Psoas muscle (tissue), 8 donors: ENCODE measurements at places on chromosomes 7 and 10.

DNA sequence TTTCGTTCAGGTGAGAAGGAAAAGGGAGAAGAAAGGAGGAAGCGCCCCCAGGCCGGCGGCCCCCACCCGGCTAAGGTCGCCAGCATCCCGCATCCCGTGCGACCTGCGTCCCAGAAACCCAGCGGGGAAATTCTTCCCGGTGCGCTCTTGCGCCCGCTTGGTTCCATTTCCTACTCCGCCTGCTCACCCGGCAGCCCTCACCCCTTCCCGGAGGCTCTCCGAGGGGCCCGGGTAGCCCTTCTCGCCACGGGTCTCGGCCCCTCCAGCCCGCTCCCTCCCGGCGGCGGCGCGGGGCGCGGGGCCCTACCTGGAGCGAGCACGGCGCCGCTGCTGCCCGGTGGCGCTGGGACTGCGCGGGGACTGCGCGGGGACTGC is at the start of gene PRKCQ:
Gene PRKCQ (minus strand): TSS at position 373 of the 375 bp plus-strand sequence. CDS start 65,141 bp downstream, outside the sequence.
- DNase-seq: no peak

DNA sequence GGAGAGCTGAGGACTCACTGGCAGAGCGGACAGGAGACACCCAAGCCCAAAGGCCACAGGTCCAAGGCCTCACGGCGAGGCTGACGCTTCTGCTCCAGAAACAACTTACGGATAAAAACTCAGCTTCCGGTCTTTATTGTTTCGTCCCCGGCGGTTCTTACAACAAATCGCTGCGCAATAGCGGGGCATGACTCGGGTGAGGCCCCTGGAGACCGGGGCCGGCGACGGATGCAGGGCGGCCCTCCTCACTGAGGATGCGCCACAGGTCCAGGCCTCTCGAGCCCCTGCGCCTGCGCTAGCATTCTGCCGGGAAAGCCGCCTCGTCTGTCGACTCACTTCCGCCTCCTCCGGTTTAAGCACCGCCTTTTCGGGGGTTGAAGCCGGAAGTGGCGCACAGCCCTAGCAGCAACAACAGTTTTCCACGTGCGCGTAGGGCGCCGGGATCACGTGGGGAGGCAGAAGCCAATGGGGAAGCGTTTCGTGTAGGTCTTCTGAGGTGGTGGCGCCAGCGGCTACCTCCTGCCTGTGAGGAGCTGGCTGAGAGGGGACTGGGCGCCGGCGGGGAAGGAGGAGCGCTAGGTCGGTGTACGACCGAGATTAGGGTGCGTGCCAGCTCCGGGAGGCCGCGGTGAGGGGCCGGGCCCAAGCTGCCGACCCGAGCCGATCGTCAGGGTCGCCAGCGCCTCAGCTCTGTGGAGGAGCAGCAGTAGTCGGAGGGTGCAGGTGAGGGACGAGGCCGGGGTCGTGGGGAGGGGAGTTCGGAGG is at the start of the genes DNAJB9 and THAP5:
Gene DNAJB9 (plus strand): TSS at position 494 of the 765 bp plus-strand sequence. CDS start 1,853 bp downstream, outside the sequence.
Gene THAP5 (minus strand): TSS at position 326 of the 765 bp plus-strand sequence. CDS start 137 bp downstream, at position 189.
- DNase-seq: peak; percentile 99

DNA sequence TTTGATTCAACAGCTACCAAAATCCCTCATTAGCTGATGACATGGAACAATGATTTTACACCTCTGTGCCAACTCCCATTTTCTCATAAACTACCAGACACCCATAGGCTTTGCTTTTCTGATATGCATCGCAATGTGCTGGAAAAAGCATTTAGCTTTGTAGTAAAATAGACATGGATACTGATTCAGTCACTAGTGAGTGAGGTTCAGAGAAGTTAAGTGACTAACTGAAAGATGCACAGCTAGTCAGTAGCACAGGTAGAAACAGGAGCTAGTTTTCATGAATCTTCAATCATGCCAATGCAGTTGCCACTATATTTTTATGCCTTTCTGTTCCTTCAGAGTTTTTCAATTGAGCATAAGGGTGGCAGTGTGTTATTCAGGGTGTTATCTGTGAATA is 38.7 kb downstream of the PRKG1 start:
- no peak for DNase-seq

DNA sequence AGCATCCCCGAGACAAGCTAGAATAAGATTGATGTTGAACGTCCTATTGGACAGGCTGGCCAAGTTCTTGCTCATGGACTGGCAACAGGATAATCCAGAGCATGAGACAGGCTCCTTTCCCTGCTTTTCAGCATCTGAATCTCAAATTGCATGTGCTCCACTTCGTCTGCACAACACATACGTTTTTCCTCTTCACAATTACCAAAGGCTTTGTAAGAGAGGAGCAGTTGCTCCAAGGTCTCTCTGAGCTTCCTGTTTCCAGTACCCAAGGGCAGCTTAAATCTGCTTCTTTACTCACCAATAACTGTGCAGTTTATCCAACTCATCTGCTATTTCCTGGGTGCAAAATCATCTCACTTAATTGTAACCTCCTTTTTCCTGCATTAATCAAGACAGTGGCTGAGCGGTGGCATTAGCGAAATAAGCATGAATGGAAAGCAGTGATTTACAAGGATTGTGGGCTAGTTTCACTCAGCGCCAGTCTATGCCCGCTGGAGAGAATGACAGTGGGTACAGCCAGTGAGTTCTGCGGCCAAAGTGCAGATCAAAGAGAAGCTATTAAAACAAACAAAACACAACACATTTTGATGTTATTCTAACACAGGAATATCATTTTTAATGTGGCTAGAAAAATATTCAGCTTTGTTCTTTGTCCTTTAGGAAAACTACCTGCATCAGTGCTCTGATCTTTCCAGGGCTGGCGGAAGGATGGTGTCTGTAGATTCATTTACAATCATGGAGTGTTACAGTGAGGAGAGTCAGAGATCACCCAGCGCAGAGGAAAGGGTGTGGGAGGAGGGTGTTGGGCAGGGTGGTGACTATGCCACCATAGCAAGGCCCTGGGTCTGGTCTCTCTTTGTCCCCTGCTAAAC is 79.8 kb downstream of the CHN2 start:
- no peak for DNase-seq

DNA sequence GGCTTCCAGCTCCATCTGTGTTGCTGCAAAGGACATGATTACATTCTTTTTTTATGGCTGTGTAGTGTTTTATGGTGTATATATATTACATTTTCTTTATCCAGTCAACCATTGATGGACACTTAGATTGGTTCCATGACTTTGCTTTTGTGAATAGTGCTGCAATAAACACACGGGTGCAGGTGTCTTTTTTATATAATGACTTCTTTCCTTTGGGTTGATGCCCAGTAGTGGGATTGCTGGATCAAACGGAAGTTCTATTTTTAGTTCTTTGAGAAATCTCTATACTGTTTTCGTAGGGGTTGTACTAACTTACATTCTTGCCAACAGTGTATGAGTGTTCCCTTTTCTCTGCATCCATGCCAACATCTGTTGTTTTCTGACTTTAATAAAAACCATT is 189.7 kb downstream of the ACTR3B start:
- no peak for DNase-seq

DNA sequence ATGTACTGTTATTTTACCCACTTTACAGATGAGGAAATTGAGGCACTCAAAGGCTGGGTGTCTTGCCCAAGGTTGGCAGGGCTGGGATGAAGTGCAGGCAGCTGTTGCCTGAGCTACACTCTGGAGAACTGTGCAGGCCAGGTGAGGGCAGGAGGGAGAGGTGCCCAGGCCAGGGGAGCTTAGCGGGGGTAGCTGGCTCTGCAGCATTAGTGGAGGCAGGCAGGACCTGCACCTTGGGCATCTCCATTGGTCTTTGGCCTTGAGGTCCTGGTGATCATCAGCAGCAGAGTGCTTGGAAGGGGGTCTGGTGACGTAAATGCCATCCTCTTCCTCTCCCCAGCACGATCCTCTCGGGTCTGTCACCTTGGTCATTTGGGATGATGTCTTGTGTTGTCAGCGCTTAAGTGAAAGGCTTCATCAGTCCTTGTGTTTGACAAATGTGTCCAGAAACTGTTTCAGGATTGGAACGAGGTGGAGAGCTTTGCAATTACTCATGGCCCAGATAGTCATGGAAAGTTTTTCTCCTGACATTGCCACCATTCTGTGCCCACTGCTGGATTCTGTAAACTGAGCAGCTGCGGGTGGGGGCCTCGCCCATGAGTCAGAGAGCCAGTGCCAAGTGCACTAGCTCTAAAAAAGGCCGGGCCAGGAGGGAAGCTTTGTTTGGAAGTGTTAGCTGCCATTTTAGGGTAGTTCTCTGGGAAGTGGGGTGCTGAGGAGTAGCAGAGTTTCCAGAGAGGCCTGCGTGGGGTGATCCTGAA is 47.6 kb downstream of the TSPAN15 start:
- peak; percentile 59 for DNase-seq

DNA sequence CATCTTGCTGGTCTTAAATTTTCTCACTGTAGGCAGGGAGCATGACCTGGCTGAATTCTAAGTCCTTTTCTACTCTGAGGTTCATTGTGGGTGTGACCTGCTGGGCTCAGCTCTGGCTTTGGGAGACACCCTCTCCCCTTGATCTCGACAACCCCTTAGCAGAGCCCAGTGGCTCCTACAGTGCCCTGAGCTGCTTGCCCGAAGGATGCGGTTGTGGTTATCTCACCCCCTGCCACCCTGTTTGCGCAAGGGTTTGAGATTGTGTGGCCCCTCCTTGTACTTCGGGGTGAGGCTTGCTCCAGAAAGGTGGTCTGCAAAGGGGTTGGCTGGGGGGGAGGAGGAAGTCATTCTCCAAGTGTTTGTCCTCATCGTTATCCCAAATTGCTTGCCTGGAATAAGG is 55.3 kb downstream of the TCF7L2 start:
- DNase-seq: no peak

DNA sequence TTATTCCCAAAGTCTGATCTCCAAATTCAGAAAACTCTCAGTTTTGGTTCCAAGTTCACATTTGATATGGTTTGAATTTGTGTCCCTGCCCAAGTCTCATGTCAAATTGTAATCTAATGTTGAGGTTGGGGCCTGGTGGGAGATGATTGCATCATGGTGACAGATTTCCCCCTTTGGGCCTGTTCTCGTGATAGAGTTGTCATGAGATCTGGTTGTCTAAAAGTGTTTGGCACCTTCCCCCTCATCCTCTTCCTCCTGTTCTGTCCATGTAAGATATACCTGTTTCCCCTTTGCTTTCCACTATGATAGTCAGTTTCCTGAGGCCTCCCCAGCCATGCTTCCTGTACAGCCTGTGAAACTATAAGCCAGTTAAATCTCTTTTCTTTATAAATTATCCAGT is 138.6 kb downstream of the ARL4A start:
- no peak for DNase-seq

- no peak for DNase-seq
Observed at GRCh38 chr10:102397222-102398171, 2.0 kb downstream of the NFKB2 start.

GRCh38 chr10:114026189-114027040 is 17.3 kb upstream of the ADRB1 start:
- no peak for DNase-seq

- DNase-seq: no peak
Observed at GRCh38 chr7:22653951-22654350, 73.0 kb upstream of the IL6 start.

GRCh38 chr7:143360788-143361551 is 1.5 kb downstream of the FAM131B start:
- DNase-seq: no peak

- DNase-seq: no peak
Observed at GRCh38 chr10:91681361-91682276, 48.7 kb upstream of the PPP1R3C start.

DNA sequence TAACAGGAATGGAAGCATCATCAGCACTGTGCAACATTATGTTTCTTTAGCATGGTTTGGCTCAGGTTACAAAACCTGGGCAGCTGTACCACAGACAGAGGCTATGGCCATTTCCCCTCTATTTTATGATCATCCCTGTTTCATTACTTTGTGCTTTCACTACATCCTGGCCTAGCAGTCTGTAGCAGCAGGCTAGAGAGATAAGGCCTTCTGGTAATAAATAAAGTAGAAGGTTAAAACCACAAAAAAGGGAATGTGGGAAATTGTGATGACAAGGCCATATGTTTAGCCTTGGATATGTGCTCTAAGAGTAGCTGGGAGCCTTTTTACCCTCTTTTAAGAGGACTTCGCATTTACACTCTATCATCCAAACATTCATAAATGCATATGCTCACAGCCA is 266.2 kb upstream of the PHF14 start:
- no peak for DNase-seq

- no peak for DNase-seq
Observed at GRCh38 chr10:130121486-130122079, 11.0 kb upstream of the C10orf143 start.

GRCh38 chr7:78444267-78444666 is 645.7 kb downstream of the PHTF2 start:
- DNase-seq: no peak

- DNase-seq: no peak
Observed at GRCh38 chr10:61286686-61287085, 166.5 kb downstream of the TMEM26 start.

DNA sequence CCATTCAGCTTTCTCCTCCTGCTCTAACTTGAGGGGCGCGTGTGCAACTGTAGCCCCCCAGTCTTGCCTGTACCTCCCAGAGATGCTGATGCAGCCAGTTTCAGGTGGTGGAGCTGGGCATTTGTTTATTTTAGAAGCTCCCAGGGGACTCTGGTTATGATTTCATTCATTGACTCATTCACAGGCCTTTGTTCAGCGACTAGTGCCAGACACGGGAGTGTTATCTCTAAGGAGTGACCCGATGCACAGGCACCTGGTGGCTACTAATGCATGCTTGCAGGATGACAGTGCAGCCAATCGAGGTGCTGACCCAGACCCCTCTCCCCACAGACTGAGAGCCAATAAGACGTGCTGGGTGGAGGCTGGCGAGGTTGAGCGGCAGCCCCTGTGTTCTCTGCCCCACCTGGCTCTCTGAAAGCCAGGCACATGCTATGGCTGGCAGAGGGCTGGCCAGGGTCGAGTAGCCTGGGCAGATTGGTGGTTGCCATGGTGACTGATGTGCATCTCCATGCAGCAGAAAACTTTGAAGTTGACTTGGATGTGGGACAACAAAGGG is 19.7 kb upstream of the SLC18A2 start:
- DNase-seq: no peak

GRCh38 chr10:21314906-21315644 is 210.4 kb downstream of the SKIDA1 start:
- DNase-seq: no peak

GRCh38 chr7:69243016-69243415 is 355.3 kb upstream of the AUTS2 start:
- DNase-seq: no peak

- DNase-seq: no peak
Observed at GRCh38 chr7:114819616-114820362, 102.1 kb upstream of the MDFIC start.

DNA sequence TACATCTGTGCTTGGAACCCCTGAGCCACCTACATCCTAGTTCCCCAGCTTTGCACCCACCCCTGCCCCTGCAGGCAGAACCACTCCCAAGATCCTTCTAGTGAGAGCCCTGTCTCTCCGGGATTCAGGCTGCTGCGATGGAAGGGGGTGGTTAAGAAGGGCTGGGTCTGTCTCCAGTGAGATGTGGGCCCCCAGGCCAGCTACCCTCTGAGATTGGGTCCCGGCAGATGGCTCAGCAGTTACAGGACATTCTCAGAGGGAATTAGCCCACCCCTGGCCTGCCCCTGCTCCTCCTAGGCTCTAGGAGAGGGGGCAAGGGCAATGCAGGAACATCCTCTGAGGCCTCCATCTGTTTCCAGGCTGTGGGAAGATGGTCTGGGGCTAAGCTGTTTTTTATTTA is 27.7 kb downstream of the SLC29A3 start:
- DNase-seq: no peak
